ENCODE measurements at places on chromosomes 2 and 18.

DNA sequence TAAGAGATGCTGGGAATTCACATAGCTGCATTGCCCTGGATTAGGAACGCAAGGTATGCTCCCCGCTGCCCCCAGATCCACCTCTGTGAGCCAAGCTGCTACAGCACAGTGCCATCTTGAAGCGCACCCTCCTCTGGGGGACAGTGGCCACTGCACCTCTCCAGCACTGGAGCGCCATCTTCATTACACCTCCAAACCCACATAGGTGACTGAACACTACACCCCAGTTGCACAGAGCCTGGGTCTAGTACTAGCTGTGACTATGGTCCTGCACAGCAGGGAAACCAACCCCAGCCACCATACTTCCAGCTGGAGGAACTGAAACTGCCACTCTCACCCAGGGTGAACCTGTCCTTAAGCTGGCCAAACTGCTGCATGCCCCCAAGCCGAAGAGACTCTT is 84.6 kb downstream of the TMEM237 start:
- no peak for DNase-seq

DNA sequence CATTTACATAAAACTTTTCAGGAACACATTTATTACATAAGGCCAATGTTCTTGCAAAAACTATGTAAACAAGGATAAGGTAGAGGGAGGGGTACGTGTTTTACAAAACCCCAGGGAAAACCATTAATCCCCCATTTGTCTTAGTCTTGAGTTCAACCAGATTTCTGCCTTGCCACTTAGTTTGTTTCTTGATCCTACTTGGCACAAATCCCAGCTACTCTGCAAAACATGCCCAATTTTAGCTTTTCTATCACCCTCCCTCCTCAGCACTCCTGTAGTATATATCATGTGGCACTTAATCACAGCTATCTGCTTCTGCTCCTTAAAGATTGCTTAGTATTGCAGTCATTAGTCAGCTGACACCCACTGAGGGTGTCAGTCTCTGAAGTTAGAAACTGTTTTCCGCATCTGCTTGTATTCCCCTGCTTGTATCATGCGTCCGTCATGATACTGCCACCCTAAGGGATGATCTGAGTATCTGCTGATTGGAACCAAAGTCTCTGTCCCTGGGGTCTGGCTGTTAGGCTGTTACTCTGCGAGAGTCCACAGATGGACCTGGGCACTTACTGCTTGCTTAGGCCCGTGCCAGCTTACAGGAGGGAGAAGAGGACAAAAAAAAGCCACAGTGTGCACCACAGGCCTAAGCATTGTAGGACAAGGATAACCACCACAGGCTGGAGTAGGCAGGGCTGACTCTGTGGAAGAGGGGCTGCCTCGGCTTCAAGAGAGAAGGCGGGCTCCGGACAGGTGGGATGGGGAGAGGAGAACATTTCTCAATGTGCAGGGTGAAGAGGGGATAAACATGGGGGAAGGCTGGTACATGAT is 82.2 kb downstream of the EPAS1 start:
- DNase-seq, result no peak

DNA sequence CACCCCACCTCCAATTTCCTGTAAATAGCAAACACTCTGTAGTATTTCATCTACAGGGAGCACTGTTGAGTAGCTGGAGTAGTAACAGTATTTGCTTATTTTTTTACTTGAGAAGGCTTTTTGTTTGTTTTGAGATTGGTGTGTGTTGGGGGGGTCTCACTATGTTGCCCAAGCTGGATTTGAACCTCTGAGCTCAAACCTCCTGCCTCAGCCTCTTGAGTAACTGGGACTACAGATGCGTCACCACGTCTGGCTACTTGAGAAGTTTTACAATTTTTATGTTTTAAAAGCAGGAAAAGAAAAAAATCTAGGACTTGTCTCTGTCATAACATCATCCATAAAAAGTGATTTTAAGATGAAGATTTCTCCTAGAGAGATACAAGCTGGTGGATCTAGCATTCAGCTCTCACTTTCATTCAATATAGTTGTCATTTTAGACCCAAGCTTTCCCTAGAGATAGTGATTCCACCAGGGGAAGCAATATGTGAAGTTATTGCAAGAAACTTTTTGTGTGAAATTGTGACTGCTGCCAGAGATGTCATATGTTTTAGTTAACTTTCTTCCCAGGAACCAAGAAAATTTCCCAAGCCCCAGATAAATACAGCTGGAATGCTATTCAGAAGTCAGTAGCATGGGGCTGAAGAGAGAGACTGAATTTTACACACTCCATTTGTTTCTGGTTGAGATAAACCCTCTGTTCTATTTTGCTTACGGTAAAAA is 60.2 kb upstream of the MAP4K3 start:
- DNase-seq, result no peak

- DNase-seq, result no peak
Measured at GRCh38 chr2:137748533-137748932, 215.7 kb upstream of the HNMT start.

- DNase-seq, result no peak
Measured at GRCh38 chr2:193462411-193462810, 1267.7 kb upstream of the TMEFF2 start.

DNA sequence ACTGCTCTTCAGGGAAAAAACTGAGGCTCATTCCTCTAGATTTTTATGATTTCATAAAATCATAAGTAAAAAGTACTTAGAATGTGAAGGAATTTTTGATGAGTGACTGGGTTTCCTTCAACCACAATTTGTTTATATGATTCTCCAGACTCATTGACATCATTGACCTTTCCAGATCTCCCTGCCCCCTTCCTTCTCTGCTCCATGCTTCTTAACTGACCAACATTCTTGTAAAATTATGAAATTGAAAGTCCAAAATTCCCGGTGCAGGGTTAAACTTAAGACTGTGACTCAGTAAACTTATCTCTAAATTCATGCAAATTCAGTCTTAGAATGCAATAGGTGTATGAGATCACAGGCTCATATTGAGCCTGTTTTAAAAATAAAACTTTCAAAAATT is 648.9 kb downstream of the TDRD15 start:
- DNase-seq, result no peak

GRCh38 chr18:74944676-74945075 is 264.3 kb downstream of the PTGR3 start:
- no peak for DNase-seq

DNA sequence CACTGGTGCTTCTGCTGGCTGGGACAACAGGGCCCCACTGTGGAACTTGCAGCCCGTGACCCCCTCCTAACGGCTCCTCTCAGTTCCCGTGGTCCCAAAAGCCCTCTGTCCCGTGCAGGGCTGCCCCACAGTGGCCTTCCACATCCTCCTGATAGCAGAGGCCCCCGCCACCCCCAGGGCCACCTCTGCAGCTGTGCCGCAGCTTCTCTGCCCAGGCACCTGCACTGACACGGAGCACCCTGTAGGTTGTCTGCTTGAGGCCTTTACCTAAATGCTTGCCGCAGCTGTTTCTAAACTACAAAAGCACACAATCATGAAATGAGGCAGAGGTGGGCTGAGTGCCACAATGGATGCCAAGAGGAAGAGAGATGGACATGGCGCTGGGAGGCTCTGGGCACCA is 13.5 kb upstream of the GRHL1 start:
- no peak for DNase-seq

DNA sequence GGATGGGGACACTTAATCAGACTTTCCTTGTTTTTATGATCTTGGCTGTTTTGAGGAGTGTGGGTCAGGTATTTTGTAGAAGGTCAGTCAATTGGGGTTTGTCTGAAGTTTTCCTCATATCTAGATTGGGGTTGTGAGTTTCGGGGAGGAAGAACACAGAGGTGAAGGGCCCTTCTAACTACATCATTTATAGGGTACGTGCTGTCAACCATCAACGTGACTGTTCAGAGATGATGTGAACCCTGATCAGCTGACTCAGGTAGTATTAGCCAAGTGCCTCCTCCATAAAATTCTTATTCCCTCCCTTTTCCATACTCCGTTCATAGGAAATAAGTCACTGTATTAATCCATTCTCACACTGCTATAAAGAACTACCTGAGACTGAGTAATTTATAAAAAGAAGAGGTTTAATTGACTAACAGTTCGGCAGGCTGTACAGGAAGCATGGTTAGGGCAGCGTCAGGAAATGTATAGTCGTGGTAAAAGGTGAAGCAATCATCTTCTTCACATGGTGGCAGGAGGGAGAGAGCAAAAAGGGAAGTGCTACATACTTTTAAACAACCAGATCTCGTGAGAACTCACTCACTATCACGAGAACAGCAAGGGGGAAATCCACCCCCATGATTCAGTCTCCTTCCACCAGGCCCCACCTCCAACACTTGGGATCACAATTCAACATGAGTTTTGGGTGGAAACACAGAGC is 547.1 kb upstream of the LINC00305 start:
- no peak for DNase-seq

DNA sequence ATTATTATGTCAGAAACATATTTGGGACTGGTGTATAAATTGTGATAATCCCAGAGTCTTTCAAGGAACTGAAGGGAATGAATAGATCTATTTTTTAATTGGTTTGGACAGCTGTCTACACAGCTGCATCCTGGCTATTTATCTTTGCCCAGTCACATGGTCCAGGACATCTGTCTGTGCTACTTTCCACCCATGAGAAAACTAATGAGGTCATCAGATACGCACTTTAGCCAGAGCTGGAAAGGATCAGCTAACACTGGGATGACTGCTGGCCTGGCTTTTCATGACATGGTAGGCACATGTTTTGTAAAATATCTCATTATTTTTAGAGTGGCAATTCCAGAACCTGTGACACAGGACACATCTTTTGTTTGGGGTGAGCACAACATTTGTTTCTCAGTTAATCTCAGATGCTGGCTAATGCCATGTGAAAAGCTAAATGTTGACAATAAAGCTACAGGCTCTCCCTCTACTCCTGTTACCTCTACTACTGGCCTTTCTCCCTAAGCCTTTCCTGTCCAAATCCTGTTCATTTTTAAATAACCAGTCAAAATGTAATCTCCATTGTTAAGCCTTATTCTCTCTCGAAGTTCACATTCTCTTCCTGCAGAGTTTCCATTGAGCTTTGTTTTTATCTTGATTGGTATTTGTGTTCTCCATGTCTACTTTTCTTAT is 500.7 kb downstream of the RIT2 start:
- no peak for DNase-seq

DNA sequence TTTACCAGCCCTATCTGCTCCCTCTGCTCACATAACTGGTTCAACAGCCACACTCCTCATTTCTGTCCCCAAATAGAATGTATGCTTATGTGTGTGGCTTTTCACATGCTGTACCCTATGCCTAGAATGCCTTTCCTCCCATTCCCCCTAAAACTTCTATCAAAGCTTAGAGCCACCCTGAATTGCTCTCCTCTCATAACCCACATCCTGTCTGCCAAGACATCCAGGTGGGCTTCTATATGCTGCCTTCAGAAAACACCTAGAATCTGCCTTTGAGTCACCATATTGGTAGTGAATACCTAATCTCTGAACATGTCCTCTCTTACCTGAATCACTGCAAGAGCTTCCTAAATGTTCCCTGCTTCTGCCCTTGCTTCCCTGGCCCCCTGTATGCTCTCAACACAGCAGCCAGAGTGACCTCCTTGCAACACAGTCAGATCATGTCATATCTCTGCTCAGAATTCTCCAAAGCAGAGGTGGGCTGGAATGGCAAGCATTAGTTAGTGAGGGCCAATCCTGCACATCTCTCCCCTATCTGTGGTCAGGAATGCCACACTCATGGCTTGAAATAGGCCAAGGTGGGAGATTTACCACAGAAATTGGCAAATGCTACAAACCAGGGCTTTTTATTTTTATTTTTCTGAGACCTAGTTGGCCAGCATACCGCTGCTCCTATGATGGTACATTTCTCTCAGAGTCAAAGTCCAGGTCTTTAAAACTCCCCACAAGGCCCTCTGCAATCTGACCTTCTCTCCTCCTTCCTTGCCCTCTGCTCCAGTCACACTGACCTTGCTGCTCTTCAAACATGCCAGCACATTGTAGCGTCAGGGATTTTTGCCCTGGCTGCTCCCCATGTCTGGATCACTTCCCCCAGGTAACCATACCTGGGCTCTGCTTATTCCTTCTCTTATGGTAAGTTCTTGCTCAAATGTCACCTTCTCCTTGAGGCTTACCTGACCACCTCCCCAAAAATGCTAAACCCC is 111.8 kb upstream of the STON1 start:
- DNase-seq, result no peak

GRCh38 chr2:167733747-167734146 is 513.6 kb downstream of the STK39 start:
- DNase-seq, result no peak

DNA sequence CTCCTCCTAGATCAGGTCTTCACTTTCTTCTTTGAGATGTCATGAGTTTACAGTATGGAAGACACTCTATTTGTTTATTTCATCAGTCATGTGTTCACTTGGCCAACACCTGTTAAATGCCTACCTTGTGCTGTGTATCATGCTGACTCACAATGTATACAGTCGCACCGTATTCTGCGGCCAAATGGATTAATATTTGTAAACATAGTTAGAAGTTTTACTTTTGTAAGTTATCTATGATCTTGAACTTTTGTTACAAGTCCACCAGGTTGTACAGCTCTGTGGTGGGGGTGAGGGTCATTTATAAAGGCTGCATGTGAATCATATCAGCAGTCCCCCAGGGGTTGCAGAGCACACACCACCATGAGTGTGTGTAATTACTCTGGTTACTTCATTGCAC is 408.7 kb upstream of the NRP2 start:
- DNase-seq, result no peak

DNA sequence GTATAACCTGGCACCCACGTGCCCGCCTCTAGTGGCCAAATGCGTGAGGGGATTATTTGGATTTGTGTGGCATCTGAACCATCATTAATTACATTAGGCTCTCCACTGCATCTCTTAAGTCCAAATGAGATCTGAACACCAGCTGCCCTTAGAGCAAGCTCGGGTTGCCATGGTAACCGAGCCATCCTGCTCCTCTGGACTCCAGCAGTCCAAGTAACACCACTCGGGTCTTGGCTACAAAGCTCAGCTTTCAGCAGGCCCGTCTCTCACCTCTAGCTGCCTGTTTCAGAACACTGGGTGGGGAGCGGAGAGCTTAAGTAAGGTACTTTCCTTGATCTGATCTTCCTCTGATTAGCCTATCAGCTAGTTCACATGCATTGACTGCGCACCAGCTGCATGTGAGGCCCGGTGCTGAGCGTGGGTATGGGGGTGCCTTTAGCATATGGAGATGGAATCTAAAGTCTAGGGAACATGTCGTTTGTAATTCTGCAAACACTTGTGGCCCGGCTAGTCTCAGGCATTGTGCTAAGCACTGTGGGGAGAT is 14.1 kb upstream of the CYS1 start:
- no peak for DNase-seq

- no peak for DNase-seq
Measured at GRCh38 chr2:227881866-227882517, 10.6 kb downstream of the DAW1 start.
